ENCODE measurements at places on chromosomes 3 and 15.

DNA sequence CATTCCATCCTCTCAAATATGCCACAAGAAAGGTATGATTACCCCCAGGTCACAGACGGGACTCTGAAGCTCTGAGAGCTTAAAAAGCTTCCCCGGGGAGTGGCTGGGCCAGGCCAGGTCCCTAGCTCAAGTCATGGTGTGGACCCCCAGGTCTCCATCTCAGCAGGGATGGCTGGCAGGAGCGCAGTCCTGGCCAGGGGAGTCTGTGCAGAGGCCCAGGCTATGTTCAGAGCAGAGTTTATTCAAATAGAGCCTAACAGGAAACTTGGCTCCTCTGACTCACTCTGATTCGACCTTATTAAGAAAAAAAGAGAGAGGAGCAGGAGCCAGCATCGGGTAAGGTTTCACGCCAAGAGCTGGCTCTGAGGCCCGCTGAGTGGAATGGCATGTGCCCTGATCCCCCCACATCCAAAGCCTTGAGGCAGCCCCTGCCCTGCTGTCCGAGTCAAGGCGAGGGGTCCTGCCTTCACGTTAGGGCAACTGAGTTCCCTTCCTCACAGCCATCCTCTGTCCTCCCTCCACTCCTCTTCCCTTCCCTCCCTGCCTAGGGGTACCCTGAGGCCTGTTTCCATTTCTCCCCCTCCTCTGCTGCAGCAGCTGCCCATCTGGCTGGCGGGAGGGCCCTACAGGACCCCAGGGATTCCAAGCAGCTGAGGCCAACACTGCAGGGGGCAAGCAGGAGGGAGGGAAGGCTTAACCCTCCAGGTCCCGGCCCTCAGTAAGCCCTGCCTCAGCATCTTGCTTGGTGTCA is 1.9 kb upstream of the LOXL1 start:
- no peak for DNase-seq

DNA sequence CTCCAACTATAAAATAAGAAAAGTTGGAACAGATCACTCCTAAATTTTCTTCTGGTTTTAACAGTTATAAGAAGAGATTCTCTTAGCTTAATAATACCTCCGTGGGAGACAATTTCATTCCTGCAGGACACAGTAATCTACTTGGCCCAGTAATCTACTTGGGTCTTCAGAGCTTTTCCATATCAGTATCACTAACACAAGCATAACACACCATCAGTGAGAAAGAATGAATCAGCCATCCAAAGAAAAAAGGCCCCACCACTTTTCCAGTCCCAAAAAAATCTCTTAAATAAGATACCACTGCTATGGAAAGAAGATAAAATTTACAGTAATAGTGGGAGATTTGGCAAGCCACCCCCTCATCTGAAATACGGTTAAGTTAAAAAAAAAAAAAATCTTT is 20.2 kb downstream of the SIN3A start:
- no peak for DNase-seq

DNA sequence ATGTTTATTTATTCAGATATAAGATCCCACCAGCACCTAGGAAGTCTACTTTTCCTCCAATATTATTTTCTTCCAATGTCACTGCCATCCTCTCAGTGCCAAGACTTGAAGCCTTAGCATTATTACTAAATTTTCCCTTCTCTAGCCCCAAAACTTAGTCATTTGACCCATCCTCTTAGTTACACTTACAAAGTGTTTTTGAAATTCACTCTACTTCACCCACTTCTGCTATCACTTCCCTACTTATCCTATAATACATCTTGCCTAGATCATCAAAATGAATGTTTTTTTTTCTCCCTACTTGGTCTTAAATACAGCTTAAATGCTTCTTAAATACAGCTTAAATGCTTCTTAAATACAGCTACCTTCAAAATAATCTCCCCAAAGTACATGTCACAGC is 376.6 kb downstream of the RSL24D1 start:
- no peak for DNase-seq

DNA sequence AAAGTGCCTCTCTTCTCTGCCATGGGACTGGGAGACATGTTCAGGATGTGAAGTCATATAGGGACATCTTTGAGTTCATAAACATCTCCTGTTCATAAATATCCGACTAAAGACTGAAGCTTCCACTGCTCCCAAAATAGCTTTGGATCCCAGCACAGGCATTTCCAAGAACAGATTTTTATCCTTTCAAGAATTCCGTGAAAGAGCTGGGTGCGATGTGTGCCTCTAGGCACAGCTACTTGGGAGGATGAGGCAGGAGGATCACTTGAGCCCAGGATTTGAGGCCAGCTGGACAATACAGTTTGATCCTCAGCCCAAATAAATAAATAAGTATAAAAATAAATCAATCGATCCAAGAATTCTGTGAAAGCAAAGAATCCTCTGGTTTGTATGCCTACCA is 6.7 kb upstream of the ISLR2 start:
- no peak for DNase-seq

DNA sequence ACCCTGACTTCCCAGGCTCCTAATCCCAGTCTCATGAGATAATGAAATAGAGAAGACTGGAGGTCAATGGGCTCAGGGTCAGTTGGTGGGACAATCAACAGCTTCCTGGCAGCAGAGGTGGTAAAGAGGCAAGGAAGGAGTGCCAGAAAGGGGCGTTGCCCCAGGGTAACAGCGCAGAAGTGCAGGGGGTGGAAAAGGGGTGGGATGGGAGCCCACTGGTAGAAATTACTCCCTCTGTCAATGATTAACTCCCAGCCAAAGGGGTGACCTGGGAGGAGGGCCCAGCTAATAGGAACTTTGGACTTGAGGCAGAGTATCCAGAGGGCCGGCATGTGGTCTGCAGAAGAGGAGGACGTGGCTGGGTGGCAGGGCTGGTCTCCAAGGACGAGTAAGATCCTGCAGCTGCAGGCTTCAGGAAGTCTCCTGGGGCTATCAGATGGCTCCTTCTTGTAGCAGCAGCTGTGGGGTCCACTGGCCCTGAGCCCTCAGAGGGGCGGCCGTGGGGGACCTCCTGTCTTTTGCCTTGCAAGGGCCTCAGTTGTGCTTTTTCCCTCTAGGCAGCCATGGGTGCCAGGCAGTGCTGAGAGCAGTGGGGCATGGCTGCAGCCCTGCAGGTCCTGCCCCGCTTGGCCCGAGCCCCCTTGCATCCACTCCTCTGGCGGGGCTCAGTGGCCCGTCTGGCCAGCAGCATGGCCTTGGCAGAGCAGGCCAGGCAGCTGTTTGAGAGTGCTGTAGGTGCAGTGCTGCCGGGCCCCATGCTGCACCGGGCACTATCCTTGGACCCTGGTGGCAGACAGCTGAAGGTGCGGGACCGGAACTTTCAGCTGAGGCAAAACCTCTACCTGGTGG is 2.3 kb downstream of the GLYCTK start:
- DNase-seq = no peak

- no peak for DNase-seq
These were observed 641 bp downstream of the TRAT1 start for GRCh38 chr3:108823227-108823626.

- DNase-seq = no peak
These were observed 277.9 kb downstream of the PTPRG start for GRCh38 chr3:61839256-61839655.

- peak; percentile 10 for DNase-seq
These were observed 574 bp downstream of the NGRN start for GRCh38 chr15:90266061-90266431.

GRCh38 chr15:80317389-80318182 is 65.6 kb upstream of the CTXND1 start:
- no peak for DNase-seq

DNA sequence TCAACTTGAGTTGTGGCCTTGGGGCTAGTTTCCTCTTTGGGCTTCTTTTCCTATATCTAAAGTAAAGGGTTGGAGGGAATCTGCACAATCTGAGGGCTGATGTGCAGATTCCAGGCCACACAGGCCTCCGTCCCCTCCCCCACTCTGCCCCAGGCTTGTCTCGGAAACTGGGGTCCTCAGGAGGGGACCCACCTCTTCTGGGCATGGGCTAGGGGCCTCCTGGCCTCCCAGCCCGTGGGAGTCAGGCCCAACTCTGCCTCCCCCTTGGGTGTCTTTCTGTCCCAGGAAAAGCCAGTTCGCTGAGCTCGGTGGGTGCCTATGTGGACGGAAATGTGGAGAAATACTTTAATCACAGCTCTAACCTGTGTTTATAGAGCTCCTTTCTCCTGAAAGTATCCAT is 4.8 kb downstream of the SMAD6 start:
- no peak for DNase-seq

GRCh38 chr3:139463466-139463865 is 12.8 kb downstream of the RBP2 start:
- no peak for DNase-seq

GRCh38 chr3:143924522-143925285 is 46.9 kb upstream of the DIPK2A start:
- DNase-seq = no peak

DNA sequence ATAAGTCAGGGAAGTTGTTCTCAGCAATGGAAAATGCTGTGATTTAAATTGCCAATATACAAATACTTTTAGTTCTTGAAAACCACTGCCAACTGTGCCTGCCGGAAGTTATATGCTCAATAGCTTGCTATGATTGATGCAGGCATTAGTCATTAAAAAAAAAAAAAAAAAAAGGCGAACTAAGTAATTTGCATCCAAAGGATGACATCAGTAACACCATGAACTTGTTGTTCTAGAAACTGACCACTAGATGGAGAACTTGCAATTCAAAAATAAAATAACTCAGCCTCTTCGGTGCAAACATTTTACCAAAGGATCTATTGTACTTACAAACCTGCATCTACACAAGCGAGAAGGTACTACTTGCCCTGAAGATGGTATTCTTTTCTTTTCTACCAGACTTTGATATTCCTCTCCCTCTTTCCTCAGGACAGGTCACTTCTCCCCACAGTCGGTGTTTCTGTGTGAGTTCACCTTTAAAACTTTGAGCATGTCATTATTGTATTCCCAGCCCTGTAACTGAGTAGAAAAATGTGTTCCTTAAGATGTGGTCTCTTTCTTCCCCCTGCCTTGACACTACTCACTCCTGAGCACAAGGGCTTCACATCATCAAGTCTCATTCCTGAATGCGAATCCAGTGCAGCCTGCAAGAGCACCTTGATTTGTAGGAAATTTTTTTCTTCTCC is 115.0 kb upstream of the VEPH1 start:
- DNase-seq = no peak

DNA sequence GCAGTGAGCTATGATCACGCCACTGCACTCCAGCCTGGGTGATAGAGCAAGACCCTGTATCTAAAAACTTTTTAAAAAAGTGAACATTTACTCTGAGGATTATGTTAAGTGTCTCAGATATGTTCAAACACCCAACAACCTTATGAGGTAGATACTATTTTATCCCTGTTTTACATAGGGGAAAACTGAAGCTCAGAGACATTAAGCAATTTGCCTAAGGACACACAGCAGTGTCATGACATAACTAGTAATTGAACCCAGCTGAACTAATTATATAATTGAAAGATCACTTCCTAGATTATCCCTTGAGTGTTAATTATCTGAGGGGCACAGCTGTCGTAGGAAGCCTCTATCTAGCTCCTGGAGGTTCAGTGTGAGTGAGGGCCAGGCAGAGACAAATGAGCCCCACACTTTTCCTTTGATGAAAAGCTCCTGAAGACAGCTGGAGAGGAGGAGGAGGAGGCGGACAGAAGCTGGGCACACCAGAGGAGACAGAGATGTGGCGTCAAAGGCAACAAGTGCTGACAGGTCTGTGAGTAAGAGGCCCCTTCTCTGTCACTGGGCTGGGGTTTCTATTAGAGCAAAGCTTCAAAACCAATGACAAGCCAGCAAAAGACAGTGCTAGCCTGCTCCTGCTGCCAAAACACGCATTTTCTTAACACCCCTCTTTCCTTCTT is 20.5 kb downstream of the TRH start:
- DNase-seq = no peak

DNA sequence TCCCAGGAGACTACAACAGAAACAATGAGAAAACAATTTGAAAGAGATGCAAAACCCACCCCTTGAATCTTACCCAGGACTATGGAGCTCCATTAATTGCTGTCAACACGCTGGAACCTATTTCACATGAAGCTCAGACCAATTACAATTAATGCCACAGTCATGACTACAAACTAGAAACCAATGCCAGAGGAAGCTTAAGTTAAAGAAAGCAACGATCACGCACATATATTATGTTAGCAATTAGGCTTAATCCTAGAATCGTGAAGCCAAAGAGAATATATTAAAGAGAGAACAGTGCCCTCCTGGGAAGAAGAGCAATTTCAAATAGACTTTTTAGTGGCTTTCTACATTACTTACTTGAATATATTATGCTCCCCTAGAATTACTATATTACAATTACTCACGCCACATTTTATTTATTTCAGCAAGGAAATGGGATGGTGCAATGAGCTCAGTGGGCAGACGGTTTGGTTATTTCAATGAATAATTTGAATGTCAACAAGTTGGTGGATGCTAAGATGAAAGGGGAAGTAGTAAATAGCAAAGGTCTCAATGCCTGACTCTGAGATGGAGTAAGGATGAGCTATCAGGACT is 125.5 kb downstream of the GREM1 start:
- no peak for DNase-seq

GRCh38 chr3:172530101-172530561 is 6.9 kb upstream of the TNFSF10 start:
- no peak for DNase-seq
